Mesenteric fat pad (tissue), 1 donor: ENCODE measurements at places on chromosomes 2 and 18. TPM values are rescaled to one million over a fixed set of nuclear protein-coding genes. Genes with fewer than 3 reads are reported as not detected.
A peak's percentile ranks its signal among the peaks of the same experiment; 100 is the strongest.

- no peak for DNase-seq
Observed at GRCh38 chr2:25410370-25410769, 68.6 kb upstream of the DNMT3A start.

DNA sequence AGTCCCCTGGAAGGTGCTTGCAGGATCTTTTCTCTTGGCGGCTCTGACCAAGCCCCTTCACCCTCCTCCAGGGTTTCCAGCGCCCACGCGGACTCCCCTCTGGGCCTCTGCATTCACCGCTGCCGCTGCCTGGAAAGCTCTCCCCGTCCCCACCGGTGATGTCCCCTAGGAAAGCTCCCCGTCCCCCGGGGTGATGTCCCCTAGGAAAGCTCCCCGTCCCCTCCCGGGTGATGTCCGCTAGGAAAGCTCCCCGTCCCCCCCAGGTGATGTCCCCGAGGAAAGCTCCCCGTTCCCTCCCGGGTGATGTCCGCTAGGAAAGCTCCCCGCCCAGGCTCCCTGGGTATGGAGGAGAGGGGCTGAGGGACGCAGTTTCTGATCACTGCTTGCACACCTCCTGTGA is 27.9 kb downstream of the ZAP70 start:
- DNase-seq = peak; percentile 68

DNA sequence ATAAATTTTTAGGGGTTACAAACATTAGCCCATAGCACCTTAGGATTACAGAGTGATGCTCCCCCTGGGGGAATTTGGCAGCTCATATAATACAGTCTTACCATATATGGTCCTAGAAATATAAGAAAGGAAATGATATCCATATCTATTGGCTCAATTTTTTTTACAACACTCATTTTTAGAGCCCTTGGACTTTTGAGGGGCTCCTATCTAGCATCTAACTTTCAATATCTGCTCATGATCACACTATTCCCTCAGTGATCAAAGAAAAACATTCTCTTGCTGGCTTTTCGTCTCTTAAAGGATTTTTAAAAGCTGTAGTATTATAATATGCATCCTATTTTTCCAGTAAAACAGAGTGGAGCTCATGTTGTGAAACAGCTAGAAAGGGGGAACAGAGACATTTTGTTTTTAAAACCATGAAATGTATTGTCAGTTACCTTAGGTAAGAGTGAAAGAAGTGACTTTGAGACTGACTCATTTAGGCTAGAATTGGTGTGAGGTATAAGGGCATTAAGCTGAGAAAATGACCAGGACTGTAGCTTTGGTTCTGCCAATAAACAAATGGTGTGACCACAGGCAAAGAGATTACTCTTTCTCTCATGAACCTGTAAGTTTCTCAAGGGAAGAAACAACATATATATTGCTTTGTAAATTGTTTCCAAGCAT is 65.8 kb downstream of the ALPK2 start:
- no peak for DNase-seq

DNA sequence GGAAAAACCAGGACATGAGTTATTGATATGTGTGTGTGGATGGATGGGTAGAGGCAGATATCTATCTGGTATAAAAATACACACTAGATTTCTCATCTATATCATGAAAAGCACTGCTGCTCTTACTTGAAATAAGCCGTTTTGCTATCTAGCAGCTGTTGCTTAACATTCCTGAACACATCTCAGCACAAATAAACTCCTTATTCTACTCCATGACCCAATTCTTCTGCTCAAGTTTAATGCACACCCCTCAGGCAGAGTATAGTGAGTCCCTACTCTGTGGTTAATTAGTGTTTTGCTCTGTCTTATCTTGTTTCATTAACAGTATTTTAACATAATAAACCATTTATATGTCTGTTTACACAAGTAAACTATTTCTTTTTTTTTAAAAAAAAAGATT is 134.2 kb downstream of the CBLN2 start:
- no peak for DNase-seq

DNA sequence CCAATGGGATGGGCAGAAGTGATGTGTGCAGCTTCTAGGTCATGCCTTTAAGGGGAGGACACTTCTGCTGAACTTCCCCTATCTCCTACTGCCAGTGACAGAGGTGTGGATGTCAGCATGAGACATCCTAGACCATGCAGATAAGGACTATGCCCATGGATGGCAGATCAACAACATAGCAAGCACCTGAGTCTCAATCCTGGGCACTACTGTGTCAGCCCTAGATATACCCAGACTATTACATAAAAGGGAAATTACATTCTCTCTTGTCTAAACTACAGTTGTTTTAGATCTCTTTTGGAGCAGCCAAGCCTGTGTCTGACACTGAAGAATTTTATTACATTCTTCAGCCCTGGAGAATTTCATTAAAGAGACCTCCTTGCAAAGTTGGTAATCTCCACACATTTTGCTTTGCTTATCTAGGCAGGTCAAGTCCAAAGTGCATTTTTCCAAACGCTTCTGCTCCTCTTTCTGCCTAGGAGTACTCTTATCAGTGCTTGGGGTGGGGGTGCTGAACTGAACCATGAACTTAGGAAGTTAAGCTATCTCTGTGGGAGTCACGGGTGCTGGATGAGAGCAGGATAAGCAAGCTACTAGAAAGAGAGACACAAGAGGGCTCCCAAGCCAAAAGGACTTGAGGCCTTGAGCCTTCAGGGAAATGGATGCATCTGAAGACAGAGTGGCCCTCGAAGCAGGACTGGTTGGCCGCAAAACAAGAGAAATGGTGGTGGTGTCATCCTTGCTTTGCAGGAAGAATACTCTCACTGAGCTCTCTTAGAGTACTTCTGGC is 95.2 kb upstream of the SPRED2 start:
- DNase-seq = no peak

RNMT gene
- 23.2 TPM for total RNA-seq

EFR3B gene
- total RNA-seq = 2.0 TPM

DNA sequence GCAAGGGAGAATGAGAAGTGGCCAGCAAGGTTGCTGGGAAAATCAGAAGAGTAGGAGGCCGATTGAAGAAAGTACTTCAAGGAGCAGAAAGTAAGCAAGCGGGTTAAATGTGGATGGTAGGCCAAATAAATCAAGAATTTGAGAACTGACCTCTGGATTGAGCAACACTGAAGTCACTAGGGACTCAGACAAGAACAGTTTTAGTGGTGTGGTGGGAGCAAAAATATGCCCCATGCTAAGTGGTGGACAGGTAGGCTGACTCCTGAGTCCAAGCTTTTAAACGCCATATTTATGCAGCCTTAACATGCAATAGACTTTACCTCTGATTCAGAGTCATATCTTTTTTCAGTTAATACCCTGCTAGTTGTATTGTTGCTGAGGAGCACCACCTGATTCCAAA is 4.5 kb downstream of the TRABD2A start:
- DNase-seq = no peak

TMEM169 gene
- 0.45 TPM for total RNA-seq

- DNase-seq = no peak
Observed at GRCh38 chr2:24269265-24269664, 91.1 kb downstream of the ITSN2 start.

DNA sequence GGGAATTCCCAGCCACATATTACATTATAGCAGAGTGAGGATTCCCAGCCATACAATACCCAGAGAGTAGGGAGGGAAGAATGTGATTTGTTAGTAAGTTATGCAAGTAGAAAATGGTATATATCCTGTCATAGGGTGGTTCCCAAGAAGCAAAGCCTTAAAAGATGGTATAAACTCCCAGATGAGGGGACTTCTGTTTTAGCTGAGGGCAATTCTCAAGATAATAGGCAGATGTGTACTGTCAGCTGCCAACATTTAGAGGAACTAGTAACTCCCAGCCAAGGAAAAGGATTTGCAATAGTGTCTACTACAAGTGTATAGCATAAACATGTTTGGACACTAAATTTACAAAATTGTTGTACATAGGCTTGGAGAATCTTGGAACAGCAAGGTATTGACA is 86.5 kb downstream of the XDH start:
- no peak for DNase-seq

- no peak for DNase-seq
Observed at GRCh38 chr2:64757126-64757525, 103.4 kb upstream of the SERTAD2 start.

ZAP70 gene
- 1.3 TPM for total RNA-seq

TCF23 gene
- 0.48 TPM for total RNA-seq

DNA sequence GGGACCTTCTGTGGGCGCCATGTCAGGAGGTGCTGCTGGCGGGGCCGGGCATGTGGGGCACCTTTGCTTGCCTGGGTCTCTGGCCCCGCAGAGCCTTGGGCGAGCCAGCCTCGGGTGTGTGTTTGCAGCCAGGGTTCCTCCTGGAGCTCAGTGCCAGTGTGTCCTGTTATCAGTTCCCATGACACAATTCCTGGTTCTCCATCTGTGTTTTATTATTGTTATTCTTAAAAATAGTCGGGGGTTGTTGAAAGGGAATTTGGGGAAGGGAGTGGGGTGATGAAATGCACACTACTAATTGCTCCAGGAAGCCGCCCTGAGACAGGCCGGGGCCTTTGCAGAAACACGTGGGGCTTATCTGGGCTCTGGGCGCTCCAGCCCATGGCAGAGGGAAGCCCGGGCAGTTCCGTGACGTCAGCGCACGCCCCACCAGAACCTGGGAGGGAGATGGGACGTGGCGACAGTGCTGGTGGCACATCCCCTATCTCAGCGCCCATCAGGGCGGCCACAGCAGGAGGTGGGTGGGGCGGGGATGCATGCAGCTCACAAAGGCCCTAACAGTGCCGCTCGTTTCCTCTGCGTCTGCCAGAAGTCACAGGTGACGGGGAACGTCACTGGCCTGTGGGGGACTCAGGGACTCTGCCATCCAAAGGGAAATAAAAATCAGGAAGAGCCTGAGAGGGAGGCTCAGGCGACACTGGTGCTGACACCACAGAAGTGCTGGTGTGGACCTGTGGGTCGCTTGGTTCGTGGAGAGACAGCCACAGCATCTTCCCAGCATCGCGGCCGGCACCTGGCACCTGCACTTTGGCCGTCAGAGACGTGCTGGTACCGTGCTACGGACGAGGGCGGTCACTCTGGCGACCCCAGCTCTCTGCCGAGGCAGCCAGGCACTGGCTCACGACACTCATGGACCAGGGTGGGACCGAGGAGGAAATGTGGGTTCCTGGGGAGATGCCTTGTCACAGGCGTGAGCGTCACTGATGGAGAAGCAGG is 131.0 kb downstream of the NFATC1 start:
- DNase-seq = peak; percentile 90

SCTR gene
- total RNA-seq = not detected

- DNase-seq = no peak
Observed at GRCh38 chr2:8608411-8608954, 73.4 kb upstream of the ID2 start.

GRCh38 chr18:3405713-3406112 is 44.3 kb upstream of the TGIF1 start:
- DNase-seq = no peak

DNA sequence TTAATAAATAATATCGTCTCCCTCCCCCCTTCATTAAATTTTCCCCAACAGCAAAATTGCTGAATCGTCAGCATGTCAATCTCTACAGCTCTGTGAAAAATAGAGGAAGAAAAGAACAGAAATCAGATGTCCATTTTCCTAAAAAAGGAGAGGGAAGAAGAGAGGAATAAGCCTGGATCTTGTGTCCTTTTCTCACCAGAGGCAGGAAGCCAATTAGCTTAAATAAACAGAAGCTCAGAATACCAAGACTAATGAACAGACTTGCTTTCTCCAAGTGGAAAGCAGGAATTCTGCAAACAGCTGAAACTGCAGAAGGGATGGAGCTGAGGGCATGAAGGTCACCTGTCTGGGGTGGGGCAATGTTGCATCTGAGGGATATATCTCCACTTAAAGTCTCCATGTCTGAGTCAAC is 265.7 kb downstream of the CCDC85A start:
- DNase-seq = no peak

- no peak for DNase-seq
Observed at GRCh38 chr2:130289780-130290179, 52.9 kb upstream of the IMP4 start.

GRCh38 chr2:167721593-167721992 is 525.8 kb downstream of the STK39 start:
- no peak for DNase-seq

DNA sequence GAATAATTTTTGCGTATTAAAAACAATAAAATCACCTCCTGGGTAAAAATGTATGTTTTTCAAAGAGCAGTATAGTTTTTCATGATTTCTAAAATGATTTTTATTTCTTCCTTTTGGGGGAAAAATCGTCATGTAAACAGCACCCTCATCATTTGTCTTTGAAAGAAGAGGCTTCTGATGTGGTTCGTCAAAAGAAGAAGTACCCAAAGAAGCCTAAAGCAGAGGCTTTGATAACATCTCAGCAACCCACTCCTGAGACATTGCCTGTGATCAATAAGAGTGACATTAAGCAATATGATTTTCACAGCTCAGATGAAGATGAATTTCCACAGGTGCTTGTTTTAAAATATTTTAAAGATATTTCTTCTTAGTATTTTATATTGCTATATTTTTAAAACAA is 110.2 kb upstream of the KIF5C start:
- no peak for DNase-seq

DNA sequence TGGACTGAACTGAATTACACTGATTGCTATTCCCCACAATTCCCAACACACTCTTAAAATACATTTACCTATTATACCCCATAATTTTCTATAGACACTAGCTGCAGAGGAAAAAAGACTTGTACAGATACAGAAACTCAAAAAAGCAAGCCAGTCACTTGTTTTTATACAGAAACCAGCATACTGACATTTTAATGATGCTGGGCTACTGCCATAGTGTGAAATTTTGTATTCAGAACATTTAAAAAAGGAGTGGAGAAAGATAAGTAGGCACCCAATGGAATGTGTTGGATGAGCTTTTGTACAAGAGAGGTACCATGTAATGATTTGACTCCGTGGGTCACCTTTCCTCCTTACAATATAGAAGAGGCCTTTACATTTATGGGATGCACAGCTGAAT is 740.1 kb downstream of the PLCL1 start:
- no peak for DNase-seq

DNA sequence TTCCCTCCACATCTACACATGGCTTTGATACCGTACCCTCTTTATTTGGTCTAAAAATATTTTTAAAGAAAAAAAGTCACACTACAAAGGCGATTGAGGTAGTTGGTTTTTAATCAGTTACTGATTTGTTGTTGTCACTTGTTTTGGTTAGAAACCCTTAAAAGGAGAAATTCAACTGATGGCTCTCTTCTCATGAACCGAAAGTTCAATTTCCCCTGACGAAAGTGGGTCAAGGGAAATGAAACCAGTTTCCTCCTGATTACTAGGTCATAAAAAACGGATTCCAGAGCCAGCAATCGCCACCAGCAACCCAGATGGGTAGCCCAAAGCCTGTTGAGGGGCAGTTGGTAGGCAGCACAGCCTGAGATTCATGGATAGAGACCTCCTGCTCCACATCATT is 63.2 kb downstream of the DLGAP1 start:
- DNase-seq = no peak
